Choroid plexus epithelial cell (primary cell): ENCODE measurements at places on chromosomes 16 and 17.

GRCh38 chr16:528111-529011, 849 bp downstream of the CAPN15 start:
- peak; percentile 46 for DNase-seq

- DNase-seq: no peak
Observed at GRCh38 chr17:4551796-4552525, 3.2 kb downstream of the MYBBP1A start.

- DNase-seq: peak; percentile 86
Observed at GRCh38 chr16:65414284-65414984, 292.6 kb upstream of the CDH11 start.

DNA sequence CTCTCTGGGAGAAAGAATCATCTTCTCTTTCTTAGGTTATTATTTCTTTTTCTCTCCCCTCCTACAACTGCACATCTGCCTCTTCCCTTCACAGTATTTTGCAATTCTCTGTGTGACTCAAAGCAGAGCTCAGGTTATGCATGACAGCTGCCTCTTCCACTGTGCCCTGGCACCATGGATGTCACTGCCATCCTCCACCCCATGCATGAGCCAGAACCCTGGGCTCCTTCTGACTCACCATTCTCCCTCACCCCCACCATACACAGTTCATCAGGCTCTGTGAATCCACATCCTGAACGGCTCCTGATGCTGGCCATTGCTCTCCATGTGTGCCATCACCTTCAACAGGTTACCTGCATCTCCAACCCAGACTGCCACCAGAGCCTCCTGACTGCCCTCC, 23.9 kb downstream of the CA10 start:
- no peak for DNase-seq

GRCh38 chr16:85206472-85207356, 94.4 kb upstream of the CIBAR2 start:
- DNase-seq: peak; percentile 34

GRCh38 chr17:79979221-79979741, 56.4 kb downstream of the TBC1D16 start:
- DNase-seq: no peak

DNA sequence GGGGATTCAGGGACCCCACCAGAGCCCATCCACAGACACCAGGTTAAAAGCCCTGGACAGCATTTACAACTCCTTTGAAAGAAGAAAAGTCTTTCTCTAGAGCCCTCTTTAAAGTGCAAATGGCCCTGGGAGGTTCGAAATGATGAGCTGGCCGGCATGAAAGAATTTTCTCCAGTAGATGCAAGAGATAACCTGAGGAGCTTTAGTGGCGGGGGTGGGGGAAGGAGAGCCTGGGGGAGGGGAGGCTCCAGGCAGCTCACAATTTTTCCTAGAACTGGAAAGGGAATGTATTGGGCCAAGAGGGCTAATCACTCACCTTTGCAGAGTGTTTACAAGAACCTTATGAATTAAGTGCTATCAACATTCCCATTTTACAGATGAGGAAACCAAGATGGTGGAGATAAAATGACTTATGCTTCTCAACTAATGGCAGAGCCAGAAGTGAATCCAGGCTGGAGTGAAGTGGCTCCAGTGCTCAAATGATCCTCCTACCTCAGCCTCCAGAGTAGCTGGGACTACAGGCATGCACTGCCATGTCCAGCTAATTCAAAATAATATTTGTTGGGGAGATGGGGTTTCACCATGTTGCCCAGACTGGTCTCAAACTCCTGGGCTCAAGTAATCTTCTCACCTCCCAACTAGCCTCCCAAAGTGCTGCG, 4.2 kb upstream of the CDH1 start:
- no peak for DNase-seq

DNA sequence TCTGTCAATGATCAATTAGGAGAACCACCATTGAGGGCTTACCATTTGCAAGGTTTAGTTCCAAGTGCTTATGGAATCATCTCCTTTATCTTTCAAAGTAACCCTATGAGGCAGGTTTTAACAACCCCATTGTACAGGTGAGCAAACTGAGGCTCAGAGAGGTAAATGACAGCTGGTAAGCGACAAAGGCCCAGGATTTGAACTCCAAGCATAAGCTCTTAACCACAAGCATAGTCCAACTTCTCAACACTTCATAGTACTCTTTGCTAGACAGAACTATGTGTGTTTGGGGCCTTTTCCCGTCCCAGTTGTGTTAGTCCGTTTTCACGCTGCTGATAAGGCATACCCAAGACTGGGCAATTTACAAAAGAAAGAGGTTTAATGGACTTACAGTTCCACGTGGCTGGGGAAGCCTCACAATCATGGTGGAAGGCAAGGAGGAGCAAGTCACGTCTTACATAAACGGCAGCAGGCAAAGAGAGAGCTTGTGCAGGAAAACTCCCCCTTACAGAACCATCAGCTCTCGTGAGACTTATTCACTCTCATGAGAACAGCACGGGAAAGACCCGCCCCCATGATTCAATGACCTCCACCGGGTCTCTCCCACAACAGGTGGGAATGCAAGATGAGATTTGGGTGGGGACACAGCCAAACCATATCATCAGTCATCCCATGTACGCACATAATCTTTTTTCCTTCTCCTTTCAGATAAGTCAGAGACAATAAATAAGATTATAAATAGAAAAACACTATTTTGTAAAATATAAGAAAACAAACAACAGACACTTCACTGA, 6.4 kb downstream of the RPH3AL start:
- DNase-seq: no peak

DNA sequence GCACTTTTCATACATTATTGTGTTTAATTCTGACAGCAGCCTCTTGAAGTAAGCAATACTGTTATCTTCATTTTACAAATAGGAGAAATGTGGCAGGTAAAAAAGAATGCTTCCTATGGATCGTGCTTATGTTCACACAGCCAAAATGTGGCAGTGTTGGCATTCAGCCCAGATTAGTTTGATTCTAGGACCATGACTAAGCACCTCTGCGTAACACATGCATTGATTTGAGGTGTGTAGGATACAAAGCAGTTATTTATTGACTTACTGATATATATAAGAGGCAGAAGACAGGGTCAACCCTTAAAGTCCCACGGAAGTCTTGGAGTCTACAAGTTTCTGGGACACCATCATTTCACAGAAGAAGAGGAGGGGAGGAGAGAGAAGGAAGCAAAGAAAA, 1144.4 kb upstream of the GOT2 start:
- peak; percentile 72 for DNase-seq

DNA sequence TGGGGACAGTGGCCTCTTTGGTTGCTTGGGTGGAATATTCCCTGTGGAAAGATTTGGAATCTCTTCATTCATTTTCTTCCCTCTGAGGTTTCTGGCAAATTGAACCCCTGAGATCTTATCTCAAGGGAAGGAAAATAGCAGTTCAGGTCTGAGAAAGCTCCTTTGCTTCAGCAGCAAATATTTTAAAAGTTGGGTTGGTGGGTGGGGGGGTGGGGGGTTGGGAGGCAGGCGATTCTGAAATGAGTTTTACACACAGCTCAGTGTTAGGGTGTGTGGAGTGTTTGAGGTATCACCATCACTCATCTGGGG, 6.8 kb downstream of the TBX2 start:
- DNase-seq: no peak

- peak; percentile 18 for DNase-seq
Observed at GRCh38 chr17:39462631-39463375, 1.5 kb downstream of the CDK12 start.

GRCh38 chr17:76576189-76576588, 9.5 kb downstream of the ST6GALNAC2 start:
- DNase-seq: no peak

- no peak for DNase-seq
Observed at GRCh38 chr17:39813631-39814030, 50.5 kb downstream of the IKZF3 start.

DNA sequence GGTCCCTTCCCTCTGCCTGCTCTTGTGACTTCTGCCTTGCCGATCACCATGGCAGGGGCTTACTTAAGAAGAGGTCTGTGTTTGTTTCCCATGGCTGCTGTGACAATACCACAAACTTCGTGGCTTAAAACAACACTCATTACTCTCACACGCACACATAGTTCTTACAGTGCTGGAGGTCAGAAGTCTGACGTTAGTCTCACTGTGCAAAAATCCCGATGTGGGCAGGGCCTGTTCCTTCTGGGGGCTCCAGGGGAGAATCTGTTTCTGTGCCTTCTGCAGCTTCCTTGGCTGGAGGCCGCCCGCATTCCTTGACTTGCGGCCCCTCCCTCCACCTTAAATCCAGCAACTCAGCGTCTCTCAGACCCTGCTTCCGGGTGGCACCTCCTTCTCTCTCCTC, 249.2 kb upstream of the GSE1 start:
- peak; percentile 98 for DNase-seq

GRCh38 chr17:76272541-76273444, 7.6 kb downstream of the UBALD2 start:
- no peak for DNase-seq

GRCh38 chr17:37463039-37463438, 26.7 kb upstream of the DUSP14 start:
- no peak for DNase-seq

DNA sequence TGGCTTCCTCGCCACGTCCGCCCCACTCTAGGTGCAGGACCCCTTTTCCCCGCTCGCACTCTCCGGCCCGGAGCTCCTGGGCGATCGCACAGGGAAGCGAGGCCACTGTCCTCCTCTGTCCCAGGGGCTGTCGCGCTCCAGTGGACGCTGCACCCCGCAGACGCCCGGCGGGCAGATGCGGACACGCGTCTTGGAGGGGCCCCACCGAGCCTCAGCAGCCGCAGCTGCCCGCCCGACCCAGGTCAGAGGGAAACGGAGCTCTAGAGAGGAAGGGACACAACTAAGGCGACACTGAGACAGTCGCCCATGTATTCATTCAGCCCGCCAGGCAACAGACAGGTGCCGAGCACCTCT, 726 bp upstream of the SLC13A5 start:
- DNase-seq: no peak

GRCh38 chr17:61221597-61222471, 177.8 kb upstream of the TBX2 start:
- DNase-seq: peak; percentile 69

GRCh38 chr16:11794447-11794846, 2.6 kb downstream of the ZC3H7A start:
- DNase-seq: no peak

- DNase-seq: peak; percentile 73
Observed at GRCh38 chr16:8660841-8661301, 13.5 kb upstream of the ABAT start.

DNA sequence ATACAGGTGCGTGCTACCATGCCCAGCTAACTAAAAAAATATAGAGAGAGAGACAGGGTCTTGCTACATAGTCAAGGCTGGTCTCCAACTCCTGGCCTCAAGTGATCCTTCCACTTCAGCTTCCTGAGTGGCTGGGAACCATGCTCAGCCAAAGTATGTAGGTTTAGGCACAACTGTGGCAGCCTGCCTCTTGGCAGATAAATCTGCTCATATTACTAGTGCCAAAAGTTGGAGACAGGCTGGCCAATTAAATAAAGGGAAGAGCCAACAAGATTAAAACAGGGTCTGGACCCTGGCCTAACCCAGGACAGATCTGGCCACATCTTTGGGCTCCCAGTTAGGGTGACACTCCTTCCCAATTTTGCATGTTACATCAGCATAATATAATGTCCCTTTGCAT, 151.7 kb downstream of the CBLN1 start:
- DNase-seq: no peak

DNA sequence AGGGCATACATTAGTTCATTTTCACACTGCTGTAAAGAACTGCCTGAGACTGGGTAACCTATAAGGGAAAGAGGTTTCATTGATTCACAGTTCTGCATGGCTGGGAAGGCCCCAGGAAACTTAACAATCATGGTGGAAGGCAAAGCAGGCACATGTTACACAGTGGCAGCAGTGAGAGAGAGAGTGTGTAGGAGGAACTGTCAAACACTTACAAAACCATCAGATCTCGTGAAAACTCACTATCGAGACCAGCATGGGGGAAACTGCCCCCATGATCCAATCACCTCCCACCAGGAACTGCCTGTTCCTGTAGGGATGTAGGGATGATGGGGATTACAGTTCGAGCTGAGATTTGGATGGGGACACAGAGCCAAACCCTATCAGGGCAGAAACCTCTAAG, 17.2 kb downstream of the NUBP1 start:
- no peak for DNase-seq

GRCh38 chr16:56143666-56144065, 47.6 kb upstream of the GNAO1 start:
- DNase-seq: no peak

DNA sequence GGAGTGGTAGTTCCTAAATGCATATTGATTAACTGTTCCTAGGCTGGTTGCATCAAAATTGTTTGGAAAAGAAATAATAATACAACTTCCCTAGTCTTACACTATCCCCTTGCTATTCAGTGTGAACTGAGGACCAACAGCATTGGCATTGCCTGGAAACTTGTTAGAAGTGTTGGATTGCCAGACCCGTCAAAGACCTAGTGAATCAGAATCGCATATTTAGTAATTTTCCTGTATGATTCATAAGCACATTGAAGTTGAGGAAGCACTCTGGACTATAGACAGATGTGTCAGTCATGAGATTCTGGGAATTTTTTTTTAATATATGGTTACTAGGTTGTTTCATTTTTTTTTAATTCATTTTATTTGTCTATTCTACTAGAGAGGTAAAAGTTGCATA, 34.7 kb upstream of the KCNJ16 start:
- DNase-seq: peak; percentile 62

DNA sequence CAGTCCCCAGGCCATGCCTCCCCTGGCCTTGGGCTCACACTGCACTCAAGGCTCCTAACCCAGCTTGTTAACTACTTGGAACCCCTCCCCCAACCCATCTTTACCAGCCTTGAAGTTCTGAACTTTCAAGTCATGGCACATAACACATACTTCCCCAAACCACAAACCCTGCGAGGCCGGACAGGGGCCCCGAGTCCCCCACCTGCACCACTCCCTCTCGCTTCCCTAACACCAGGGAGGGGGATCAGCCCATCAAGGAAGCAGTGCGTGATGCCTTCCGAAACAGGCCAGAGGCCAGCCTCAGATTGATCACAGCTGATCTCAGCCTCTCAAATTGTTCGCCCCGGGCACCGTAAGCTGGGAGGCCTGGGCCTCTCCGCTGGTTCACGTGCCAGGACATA, 3.0 kb upstream of the NLRC3 start:
- DNase-seq: no peak

GRCh38 chr16:84326545-84326944, 31.9 kb downstream of the WFDC1 start:
- DNase-seq: no peak

- no peak for DNase-seq
Observed at GRCh38 chr16:63981639-63982038, 1140.2 kb downstream of the CDH11 start.

DNA sequence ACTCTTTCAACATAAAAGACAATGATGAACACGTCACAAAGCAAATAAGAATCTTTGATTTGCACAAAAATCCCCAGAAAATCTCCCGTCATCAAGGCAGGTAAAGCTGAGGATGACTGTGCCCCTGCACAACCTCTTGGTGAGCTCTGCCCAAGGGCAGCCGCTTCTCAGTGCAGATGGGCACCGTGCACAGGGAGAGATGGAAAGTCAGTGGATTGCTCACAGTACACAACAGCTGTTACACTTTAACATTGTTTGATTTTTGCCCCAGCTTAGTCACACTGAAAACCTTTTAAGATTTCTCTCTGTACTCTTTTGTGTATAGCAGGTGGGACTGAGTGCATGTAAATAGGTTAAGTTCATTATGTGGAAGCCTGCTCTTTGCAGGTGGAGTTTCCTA, 104.2 kb downstream of the CDK5R1 start:
- no peak for DNase-seq

- no peak for DNase-seq
Observed at GRCh38 chr16:79090966-79091365, 509.6 kb downstream of the MAF start.
